ENCODE measurements at places on chromosomes 6 and 20.

DNA sequence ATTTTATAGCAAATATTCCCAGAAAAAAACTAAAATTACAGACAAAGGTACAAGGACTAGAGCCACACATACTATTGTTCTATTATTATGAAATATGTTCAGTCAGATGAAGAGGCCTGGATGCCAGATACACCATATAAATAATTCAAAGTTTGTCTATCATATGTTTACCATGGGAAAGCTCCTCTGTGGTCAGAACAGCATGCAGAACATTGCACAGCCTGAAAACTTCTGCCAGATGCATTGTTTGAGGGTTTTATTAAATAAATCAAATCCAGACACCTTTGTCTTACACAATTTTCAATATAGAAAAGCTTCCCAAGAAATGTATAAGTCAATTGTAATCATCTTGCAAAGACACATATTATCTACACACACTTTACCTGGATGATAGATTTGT is 35.0 kb upstream of the COL21A1 start:
- no peak for DNase-seq

DNA sequence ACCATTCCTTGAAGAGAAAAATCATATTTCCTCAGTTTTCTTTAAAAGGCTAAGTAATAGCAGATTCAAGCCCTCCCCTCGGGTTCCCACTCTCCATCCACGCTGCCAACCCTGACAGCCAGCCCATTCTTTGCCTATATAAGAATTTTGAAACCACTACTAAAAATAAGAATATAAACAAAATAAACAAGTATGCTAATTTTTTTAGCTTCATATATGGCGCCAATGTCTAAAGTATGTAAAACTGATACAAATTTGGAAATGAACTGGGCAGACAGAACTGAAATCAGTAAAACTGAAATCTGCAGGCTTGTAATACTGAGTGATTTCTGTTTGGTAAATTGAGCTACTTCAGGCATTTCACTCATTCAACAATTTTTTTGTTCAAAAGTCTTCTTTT is 19.0 kb downstream of the ELOVL2 start:
- DNase-seq, result no peak

DNA sequence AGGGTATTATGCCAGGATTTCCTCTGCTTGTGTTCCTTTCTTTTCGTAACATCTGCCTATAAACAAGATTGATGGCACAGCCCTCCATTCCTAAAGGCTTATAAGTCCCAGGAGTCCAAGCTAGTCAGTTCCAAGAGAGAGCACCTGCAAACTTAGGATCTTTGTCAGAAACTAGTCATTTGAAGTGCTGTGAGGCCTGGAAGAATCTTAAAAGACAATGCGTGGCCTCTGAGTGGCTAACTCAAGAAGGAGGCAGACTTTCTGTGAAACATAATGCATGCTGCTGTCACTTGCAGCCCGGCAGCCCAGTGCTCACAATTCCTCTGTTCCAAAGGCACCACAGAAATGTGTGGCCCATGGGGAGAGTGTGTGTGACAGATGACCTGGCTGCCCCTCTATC is 135.0 kb upstream of the SUPT3H start:
- DNase-seq, result no peak

- no peak for DNase-seq
These were observed 5.4 kb downstream of the METTL24 start for GRCh38 chr6:110352563-110353262.

- DNase-seq, result no peak
These were observed 3.3 kb downstream of the VEGFA start for GRCh38 chr6:43773050-43773979.

DNA sequence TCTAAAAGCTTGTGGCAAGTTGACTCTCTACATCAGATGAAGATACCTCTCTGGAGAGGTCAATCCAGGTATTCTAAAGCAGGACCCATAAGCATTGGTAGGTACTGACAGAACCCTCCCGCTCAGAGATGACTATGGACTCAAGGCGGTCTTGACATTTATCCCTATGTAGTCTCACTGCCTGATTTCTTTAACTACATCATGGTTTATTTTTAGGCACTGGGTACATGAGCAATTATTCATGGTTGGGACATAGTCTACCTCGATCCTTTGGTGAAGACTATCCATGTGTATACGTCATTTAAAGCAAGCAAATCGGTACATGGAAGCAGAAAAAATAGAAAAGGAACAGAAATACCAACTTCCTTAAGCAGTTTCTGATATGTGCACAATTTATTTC is 136.2 kb upstream of the TAB2 start:
- DNase-seq, result no peak

DNA sequence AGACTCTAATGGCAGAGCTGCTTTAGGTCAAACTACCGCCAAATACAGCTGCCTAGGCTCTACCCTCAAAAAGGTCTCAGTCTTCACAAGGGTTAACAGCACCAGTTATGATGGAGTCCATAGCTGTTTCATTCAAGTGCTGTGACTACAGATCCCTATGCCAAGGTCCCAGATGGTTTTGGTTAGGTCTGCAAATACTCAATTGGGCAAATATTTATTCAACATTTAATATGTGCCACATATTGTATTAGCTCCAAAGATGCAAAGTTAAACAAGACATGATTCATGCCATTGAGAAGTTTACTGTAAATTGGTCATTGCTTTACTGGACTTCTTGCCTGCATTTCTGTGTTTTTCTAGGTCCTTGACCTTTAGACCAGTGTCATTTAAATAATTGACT is 55.8 kb upstream of the TFAP2D start:
- DNase-seq, result no peak

GRCh38 chr6:47428288-47428687 is 49.3 kb upstream of the CD2AP start:
- no peak for DNase-seq

DNA sequence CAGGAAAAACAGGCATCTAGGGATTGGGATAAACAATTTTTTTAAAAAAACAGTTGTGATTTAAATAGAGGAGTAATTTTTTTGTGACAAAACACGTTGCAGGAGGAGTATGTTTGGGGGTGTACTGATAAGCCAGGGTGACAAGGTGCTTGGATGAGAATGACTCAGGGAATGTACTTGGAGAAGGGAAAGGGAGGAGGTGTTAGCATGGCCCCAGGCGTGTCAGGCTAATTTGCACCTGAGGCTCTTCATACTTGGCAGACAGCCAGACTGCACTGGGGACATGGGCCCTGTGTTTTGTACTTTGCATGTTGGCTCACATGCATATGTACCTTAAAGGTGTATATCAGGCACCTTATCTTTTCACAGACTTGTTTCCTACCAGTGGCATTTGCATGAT is 22.8 kb downstream of the PANK2 start:
- no peak for DNase-seq

DNA sequence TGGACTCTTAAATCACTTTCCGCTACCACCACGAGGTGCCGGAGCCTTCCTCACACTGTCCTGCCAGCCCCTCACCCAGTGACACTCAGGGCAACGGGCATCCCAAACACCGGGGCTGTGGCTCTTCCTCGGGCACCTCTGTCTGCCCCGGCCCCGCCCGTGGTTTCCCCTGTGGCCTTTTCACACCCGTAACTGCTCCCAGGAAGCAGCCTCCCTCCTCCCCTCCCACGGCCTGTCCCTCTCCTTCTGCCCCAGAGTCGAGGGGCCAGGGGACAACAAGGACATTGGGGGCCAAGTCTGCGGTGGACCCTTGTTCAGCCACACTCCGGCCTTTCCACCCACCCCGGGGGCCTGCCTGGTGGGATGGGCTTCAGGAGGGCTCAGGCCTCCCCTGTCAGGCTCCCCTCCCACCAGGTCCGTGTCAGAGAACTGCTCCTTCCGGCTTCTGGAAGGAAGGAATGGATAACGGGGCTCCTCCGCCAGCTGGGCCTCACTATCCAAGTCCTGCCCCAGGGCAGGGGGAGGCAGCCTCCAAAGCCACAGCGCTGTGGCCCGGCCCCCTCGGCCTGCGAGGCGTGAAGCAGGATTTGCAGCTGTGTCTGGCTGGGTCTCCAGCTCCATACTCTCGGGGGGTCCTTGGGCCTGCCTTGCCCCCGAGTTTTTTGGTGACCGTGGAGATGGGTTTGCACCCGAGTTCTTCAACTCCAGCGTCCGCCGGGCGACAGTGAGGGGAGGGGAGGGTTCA is 54.7 kb upstream of the CHRNA4 start:
- DNase-seq, result no peak
